ENCODE measurements at places on chromosomes 16 and 17. TPM values are rescaled to one million over a fixed set of nuclear protein-coding genes. Genes with fewer than 3 reads are reported as not detected.

SLC12A3 gene
- not detected for total RNA-seq

DNA sequence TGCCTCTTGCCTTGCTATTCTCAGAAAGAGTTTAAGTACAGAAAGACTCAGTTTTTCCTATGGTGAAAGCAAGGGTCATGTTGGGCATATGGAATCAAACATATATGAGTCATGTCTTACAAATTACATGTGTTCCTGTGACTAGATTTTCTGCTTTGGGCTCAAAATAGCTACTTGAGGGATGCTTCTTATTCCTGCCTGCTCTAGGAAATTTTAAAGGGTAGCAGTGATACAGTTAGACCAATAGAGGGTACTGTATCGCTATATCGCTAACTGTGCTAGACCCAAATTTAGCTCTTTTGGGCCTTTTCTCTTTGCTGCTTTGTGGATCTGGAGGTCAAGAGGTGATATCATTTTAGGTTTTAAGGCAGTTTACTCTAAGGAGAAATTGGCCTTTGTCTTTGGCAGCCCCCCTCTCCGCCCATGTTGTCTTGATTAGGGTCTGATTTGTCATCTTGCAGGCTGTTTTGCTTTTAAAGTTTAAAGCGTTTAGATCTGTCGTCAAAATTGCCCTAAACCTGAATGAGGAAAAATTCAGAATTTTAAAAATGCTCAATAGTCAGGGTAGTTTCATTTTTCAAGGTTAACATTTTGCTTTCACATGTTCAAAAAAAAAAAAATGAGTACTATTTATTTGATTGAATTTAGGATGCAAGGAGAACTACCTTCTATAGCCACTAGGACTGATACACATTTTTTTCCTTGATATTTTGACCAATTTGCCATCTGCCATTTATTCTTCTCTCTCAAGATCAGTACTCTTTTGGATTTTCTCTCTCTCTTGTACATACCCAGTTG is 8.8 kb downstream of the NFATC3 start:
- DNase-seq, result no peak

DNA sequence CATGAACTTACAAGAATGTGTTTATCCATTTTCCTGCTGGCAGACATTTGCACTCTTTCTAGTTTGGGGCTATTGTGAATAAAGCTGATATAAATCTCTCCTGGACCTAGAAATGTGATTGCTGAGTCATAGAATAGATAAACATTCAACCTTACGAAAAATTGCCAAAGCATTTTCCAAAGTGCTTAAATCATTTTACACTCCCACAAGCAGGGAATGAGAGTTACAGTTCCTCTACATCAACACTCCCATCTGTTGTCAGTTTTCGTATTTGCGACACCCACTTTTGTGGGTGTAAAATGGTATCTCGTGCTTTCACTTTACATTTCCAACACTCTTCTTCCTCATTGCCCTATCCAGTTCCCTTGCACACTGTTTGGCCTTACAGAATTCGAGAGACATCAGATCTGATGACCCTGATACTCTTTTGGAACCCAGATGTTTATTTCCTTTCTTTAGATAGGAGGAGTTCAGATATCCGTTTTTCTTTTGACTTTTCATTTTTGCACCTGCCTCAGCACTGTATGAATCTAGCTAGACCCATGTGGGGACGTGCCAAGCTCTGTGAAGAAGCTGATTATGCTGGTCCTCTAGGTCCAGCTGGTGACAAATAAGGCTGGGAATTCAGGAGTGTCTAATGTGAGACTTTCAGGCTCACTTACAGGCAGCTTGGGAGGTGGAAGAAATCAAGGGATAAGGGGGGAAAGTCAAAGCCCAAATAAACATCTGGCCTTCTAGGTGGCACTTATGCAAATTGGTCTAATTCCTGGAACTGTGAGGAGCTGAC is 14.0 kb downstream of the SOX9 start:
- DNase-seq, result no peak

DNA sequence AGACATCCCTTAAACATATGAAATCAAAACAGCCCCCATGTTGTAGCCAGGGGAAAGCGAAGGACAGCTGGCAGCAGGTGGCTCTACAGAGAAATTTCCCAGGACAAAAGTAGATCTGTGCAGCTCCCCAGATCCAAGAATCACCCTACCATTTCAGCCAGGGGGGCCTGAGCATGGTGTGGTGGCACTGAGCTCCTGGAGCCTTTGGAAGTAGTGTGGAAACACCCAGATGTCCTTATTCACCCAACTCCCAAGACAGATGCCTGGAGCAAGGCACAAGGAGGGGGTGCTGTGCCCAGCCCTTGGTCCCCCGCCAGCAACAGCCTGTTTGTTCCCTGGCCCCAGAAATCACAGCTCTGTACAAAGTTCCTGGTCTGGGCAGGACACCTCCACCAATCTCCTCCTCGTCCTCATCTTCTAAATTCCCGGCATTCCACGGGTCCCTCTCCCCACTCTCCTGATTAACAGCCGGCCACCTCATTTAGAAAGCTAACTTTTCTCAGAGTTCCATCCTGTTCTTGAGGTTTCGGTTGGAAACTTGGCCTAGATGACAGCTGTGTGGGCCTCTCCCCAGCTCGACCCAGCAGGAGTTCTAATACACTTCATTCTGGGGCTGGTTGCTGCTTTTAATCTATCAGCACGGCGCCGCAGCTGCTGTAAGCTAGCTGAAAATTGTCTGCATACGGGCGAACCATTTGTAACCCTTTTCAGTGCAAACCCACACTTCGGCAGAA is 191.1 kb downstream of the C16orf78 start:
- peak; percentile 76 for DNase-seq

TEKT1 gene
- total RNA-seq, result not detected

OR1A1 gene
- total RNA-seq, result not detected

GRCh38 chr17:6241996-6242395 is 171.8 kb downstream of the WSCD1 start:
- DNase-seq, result no peak

- DNase-seq, result no peak
Measured at GRCh38 chr17:52537421-52537820, 378.9 kb upstream of the CA10 start.

GRCh38 chr17:72609501-72609900 is 483.0 kb downstream of the SLC39A11 start:
- no peak for DNase-seq

GRCh38 chr16:71846431-71846830 is 655 bp downstream of the ATXN1L start:
- no peak for DNase-seq

- no peak for DNase-seq
Measured at GRCh38 chr17:40024901-40025300, 9.7 kb downstream of the CSF3 start.

GRCh38 chr16:25177831-25178688 is 38.7 kb upstream of the AQP8 start:
- DNase-seq, result peak; percentile 68

DNA sequence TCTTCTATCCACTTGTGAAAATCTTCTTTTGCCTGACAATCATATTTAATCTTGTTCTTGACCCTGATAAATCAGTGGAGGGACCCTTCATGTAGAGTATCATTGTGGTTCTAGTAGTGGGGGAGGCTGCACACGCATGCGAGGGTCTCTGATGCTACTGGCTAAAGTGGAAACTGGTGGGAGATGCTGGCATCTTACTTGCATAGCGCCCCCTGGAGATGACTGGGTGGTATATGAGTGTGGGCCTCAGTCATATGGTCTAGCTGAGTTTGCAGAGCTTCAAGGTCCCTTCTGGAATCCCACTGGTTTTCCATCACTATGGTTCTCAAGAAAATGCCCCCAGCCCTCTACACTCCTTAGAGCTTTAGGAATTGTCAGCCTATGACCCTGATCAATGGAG is 236.4 kb upstream of the AXIN2 start:
- DNase-seq, result no peak

- DNase-seq, result peak; percentile 95
Measured at GRCh38 chr17:78343187-78343542, 16.7 kb downstream of the SOCS3 start.

DNA sequence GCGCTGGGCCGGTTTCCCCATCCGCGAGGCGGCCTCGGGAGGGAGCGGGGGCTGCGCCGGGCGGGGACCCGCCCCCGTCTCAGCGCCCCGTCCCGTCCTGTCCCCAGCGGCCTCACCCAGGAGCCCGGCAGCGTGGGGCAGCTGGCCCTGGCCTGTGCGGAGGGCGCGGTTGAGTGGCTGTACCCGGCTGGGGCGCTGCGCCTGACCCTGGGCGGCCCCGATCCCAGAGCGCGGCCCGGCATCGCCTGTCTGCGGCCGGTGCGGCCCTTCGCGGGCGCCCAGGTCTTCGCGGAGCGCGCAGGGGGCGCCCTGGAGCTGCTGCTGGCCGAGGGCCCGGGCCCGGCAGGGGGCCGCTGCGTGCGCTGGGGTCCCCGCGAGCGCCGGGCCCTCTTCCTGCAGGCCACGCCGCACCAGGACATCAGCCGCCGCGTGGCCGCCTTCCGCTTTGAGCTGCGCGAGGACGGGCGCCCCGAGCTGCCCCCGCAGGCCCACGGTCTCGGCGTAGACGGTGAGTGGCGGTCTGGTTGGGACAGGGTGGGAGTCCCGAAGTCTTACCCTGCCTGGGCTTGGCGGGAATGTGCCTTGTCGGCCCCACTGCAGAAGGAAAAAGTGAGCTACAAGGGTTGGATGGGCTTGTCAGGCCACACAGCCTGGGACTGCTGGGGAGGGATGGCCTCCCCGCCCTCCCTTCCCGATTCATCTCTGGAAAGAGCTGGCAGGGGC is 720 bp downstream of the METRN start:
- DNase-seq, result no peak

PRCD gene
- 1.6 TPM for total RNA-seq

KRT33B gene
- total RNA-seq, result not detected

GRCh38 chr16:85192238-85193114 is 80.2 kb upstream of the CIBAR2 start:
- DNase-seq, result no peak

- peak; percentile 41 for DNase-seq
Measured at GRCh38 chr16:86736502-86736901, 158.2 kb downstream of the FOXL1 start.

- DNase-seq, result no peak
Measured at GRCh38 chr17:56099649-56100048, 53.6 kb upstream of the ANKFN1 start.

C1QTNF8 gene
- total RNA-seq, result not detected

MAP2K6 gene
- 2.2 TPM for total RNA-seq

GRCh38 chr16:66810391-66810790 is 9.0 kb upstream of the TERB1 start:
- no peak for DNase-seq

GALNS gene
- total RNA-seq, result 17.2 TPM
